ENCODE measurements at places on chromosomes 4 and X.

GRCh38 chrX:39996536-39996935 is 101.2 kb downstream of the BCOR start:
- DNase-seq: no peak
- no peak overlapping the region for H3K27ac ChIP-seq
- no peak overlapping the region for H3K4me3 ChIP-seq

- peaks cover 2% of the 10 kb centered on the region for H3K27me3 ChIP-seq
- no peak overlapping the region for H3K4me3 ChIP-seq
- no peak overlapping the region for H3K27ac ChIP-seq
- DNase-seq: no peak
Measured at GRCh38 chr4:17448689-17449088, 63.2 kb downstream of the QDPR start.

- no peak overlapping the region for H3K4me3 ChIP-seq
- peaks cover 7% of the 10 kb centered on the region for H3K36me3 ChIP-seq
- no peaks in the 10 kb centered on the region for H3K4me1 ChIP-seq
- no peak overlapping the region for H3K27ac ChIP-seq
Measured at GRCh38 chrX:37425370-37425769, 76.2 kb downstream of the PRRG1 start.

DNA sequence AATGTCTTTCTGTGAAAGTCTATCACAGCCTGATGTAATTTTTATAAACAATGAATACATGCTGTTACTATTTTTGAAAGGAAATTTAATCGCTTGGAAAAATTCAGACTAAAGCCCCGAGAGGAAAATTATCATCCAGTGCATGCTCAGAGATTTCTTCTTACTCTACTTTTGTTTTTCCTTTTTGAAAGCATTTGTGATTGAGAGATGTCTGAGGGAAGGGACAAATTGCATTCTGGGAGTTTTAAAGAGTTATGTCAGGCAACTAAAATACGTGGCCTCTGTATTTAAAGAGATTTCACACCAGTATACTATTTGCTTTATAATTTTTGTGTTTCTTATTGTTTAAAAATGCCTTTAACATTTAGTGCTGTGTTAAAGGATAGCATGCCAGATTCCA is 1.4 kb upstream of the ZFX start:
- DNase-seq: no peak
- peak overlapping the region; percentile 100 for H3K27ac ChIP-seq
- H3K36me3 ChIP-seq: no peaks in the 10 kb centered on the region
- peak overlapping the region; percentile 88 for H3K4me3 ChIP-seq

DNA sequence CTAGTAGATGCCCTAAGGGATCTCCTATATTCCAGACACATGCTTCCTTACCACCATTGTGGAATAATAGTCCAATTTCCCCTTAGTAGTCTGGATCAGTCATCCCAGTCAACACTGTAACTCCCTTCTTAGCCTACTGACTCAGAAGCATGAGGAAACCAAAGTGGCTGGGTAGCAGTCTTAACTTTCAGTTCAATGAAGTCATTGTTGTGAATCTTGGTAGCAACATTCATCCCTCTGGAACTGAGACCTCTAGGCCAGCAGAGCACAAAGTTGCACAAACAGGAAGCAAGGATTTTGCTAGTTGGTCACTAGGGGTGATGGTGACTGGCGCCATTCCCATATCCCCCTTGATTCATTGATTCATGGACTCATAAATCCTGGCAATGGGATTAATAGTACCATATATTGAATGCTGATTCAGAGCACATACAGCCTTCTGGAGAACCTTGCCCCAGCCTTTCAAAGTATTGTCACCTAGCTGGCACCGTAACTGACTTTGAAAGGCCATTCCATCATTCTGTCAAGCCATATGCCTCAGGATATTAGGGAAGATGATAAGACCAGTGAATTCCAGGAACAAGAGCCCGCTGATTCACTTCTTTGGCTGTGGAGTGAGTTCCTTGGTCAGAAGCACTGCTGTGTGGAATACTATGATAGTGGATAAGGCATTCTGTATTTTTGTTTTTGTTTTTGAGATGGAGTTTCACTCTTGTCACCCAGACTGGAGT is 19.7 kb upstream of the GPAT3 start:
- H3K27me3 ChIP-seq: no peaks in the 10 kb centered on the region
- DNase-seq: no peak
- no peak overlapping the region for H3K4me3 ChIP-seq
- H3K27ac ChIP-seq: no peak overlapping the region

DNA sequence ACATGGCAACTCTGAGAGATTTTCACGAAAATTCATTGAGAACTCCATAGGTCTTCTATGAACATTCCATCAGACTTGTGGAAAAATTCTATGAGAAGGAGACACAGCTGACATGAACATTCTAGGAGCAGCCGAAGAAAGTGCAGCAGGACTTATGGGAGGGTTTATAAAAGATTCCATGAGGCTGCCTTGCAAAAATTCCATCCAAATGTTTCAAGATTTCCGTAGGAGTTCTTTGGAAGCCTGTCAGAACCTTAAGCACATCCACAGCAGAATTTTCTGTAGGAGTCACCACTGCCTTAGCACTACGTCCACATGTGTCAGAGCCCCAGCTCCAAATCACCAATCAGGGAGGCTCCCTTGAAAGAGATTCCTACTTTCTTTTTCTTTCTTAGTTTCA is 67.0 kb upstream of the MSX1 start:
- H3K27me3 ChIP-seq: no peaks in the 10 kb centered on the region
- H3K27ac ChIP-seq: peak overlapping the region; percentile 13

GRCh38 chr4:106629268-106629625 is 260.7 kb upstream of the GIMD1 start:
- DNase-seq: no peak
- H3K4me1 ChIP-seq: no peaks in the 10 kb centered on the region
- H3K27ac ChIP-seq: no peak overlapping the region

- H3K36me3 ChIP-seq: no peaks in the 10 kb centered on the region
- no peak for DNase-seq
- no peaks in the 10 kb centered on the region for H3K4me1 ChIP-seq
- no peak overlapping the region for H3K4me3 ChIP-seq
- H3K27me3 ChIP-seq: no peaks in the 10 kb centered on the region
Measured at GRCh38 chr4:154064244-154064643, 275.4 kb upstream of the SFRP2 start.

DNA sequence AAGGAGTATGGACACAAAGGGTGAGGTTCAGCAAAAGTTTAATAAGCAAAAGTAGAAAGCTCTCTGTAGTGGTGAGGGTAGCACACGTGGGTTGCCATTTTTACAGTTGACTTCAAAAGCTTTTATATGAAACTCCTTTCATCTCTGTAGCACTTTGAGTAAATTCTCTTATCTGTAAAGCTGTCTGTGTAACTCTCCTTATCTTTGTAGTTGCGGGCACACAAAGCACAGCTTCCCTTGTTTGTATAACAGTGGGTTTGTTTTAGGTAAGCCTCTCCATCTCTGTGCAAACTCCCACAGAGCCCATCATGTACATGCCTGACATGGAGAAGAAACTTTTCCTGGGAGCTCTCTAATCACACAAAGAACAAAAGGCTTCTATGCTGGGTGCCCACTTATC is 325.9 kb upstream of the PABPC5 start:
- DNase-seq: no peak
- peak overlapping the region; percentile 12 for H3K27ac ChIP-seq
- H3K4me1 ChIP-seq: no peaks in the 10 kb centered on the region
- H3K27me3 ChIP-seq: no peaks in the 10 kb centered on the region
- H3K4me3 ChIP-seq: no peak overlapping the region
- H3K36me3 ChIP-seq: no peaks in the 10 kb centered on the region

GRCh38 chrX:128931071-128931470 is 592.2 kb downstream of the SMARCA1 start:
- H3K27ac ChIP-seq: no peak overlapping the region
- no peaks in the 10 kb centered on the region for H3K36me3 ChIP-seq
- no peak for DNase-seq
- no peak overlapping the region for H3K4me3 ChIP-seq
- no peaks in the 10 kb centered on the region for H3K27me3 ChIP-seq

GRCh38 chr4:182808673-182809416 is 108.3 kb downstream of the DCTD start:
- no peak for DNase-seq
- H3K27me3 ChIP-seq: peaks cover 7% of the 10 kb centered on the region
- H3K36me3 ChIP-seq: peaks cover 6% of the 10 kb centered on the region
- H3K27ac ChIP-seq: no peak overlapping the region
- no peak overlapping the region for H3K4me3 ChIP-seq
- H3K4me1 ChIP-seq: peaks cover 15% of the 10 kb centered on the region

DNA sequence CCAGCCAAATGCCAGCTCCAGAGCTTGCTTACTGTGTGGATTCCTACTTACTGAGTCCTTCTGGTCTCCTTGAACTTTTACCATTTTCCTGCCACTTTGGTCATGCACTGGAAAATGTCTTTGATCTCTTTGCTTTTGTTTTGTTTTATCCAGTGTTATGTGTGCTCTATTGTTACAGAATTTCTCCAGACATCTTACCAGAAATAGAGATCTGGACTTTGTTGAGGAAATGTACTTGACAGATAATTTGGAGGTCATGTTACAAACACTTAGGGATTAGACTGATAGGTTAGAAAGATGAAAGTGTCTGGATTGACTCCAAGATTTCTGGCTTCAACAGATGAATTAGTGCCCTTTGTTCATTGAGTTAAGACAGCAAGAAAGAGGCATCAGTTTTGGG is 5.7 kb upstream of the ZNF330 start:
- H3K4me1 ChIP-seq: peaks cover 26% of the 10 kb centered on the region
- DNase-seq: no peak
- peaks cover 2% of the 10 kb centered on the region for H3K36me3 ChIP-seq
- no peak overlapping the region for H3K27ac ChIP-seq
- H3K27me3 ChIP-seq: peaks cover 14% of the 10 kb centered on the region
- H3K4me3 ChIP-seq: no peak overlapping the region

DNA sequence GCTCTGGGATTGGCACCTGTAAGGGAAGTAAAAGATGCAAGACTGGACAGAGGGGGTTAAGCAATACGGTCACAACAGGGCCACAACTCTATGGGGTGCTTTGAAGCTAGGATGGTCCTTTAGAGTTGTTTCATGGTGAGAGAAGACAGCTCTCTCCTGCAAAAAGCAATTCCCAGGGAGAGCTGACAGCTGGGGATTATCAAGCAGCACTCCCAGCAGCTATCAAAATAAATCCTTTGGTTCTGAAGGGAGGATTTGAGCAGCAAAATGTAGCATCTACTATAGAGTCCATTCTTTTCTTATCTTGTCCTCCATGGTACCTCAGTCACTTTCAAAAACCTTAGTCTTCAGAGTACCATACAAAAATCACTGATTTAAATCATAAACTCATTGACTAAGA is 35.1 kb upstream of the AP1AR start:
- H3K4me3 ChIP-seq: no peak overlapping the region
- no peak overlapping the region for H3K27ac ChIP-seq
- H3K36me3 ChIP-seq: no peaks in the 10 kb centered on the region
- peaks cover 19% of the 10 kb centered on the region for H3K4me1 ChIP-seq

DNA sequence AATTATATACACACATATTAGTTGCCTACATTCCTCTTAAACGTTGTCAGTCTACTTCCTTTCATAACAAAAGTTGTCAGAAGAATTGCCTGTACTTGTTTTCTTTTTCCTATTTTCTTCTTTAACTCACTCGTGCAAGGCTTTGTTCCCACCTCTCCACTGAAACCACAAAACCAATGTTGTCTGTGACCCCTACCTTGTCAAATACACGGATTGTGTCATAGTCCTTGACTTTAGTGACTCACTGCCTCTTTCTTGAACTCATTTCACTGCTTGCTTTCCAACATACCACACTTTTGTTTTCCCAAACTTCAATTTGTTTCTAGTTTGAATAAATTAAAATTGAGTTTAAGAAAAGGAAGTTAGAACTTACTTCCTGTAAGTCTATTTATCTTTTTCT is 283.9 kb upstream of the AGA start:
- no peak overlapping the region for H3K4me3 ChIP-seq
- H3K36me3 ChIP-seq: no peaks in the 10 kb centered on the region
- no peaks in the 10 kb centered on the region for H3K4me1 ChIP-seq
- no peak for DNase-seq

- no peak overlapping the region for H3K4me3 ChIP-seq
- H3K27ac ChIP-seq: no peak overlapping the region
- DNase-seq: no peak
- no peaks in the 10 kb centered on the region for H3K27me3 ChIP-seq
- H3K4me1 ChIP-seq: peaks cover 10% of the 10 kb centered on the region
Measured at GRCh38 chr4:121738780-121739535, 26.0 kb downstream of the SMIM43 start.

DNA sequence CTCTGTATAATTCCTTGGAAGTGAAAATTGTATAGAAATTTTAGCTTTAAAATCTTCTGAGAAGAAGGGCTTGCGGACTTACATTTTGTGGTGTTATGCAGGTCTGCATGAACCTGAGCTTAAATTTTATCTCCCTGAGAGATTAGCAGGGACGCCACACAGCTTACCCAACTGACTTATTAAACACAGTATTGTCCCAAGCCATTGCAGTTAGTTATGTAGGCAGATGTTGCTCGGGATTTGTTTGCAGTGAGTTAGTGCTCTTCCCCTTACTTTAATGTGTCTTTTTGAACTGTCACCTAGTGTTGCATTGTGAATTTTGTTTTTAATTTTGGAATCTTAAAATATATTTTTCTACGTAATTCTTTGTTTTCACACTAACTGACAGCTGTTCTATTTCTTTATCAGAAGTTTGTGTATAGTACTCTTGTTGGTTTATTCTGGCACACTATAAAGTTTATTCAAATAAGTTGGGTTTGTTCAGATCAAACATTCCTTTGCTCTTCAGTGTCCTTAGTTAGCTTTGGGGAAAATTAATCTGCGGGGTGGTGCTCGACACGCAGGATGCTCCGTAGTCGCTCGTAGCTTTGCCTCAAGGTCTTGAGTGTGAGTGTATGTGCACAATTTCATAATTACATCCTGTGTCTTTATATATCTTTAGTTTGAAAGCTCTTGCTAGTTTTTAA is 145.4 kb downstream of the STIM2 start:
- no peak for DNase-seq
- H3K27me3 ChIP-seq: no peaks in the 10 kb centered on the region
- H3K36me3 ChIP-seq: peaks cover 2% of the 10 kb centered on the region
- no peak overlapping the region for H3K27ac ChIP-seq

DNA sequence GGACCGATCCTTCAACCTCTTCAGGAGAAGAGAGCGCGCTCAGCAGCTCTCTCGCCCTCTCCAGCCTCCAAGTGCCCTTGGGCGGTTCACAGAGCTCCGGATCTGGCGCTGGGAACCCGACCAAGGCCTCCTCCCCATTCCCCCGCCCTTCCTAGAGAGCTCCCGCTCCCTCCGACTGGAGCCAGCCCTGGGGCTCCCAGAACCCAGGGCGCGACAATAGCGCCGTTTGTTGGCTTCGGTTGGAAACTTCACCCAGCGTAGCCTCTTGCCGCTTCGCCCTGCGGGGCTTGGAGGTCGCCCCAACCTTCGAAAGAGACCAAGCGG is 3.1 kb upstream of the SOX3 start:
- H3K27ac ChIP-seq: no peak overlapping the region
- peaks cover 38% of the 10 kb centered on the region for H3K4me1 ChIP-seq
- H3K36me3 ChIP-seq: no peaks in the 10 kb centered on the region
- H3K4me3 ChIP-seq: peak overlapping the region; percentile 22

GRCh38 chrX:46209768-46210167 is 335.5 kb downstream of the ZNF674 start:
- peaks cover 17% of the 10 kb centered on the region for H3K4me1 ChIP-seq
- H3K4me3 ChIP-seq: no peak overlapping the region
- peak overlapping the region; percentile 83 for H3K27ac ChIP-seq
- H3K36me3 ChIP-seq: no peaks in the 10 kb centered on the region
- DNase-seq: no peak
- no peaks in the 10 kb centered on the region for H3K27me3 ChIP-seq

Measured in mesothelial cell of epicardium (in vitro differentiated cells).